ENCODE measurements at places on chromosomes 7 and 10.

DNA sequence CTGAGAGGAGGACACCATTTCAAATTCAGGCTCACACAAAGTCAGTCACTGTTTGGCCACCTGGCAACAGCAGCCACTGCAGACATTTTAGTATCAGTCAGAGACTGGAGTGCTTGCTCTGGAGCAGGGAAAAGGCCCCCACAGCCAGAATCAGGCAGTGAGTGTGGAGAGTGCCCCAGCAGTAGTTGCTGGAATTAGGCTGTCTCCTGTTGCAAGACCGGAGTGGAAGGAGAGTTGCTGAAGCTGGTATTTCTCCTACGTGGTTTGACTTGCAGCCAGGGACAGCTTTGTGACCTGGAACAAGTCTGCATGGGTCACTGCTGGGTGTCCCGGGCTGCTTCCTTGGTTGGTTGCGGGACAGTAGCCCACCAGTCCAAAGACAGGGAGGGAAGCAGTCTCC lies 78.4 kb upstream of the TMEM168 start:
- DNase-seq, result no peak

DNA sequence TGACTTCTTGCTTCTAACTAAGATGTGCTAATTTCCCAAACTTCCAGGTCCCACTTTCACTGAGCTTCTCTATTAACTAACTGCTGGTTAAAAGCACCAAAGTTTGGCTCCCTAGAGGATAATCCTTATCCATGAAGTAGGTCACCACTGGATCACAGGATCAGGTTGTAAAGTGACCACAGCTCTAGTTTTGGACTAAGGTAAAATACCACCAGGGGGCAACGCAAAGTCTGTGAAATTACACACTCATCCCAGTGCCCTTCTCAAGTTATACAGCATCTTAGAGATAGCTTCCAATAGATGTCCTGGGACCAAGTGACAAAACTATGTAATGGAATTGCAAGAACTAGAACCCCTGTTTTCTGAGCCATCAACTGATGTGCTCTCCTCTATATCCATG lies 116.4 kb upstream of the ASAH2 start:
- no peak for DNase-seq

- no peak for DNase-seq
Measured at GRCh38 chr10:110410329-110411046, 87.2 kb upstream of the DUSP5 start.

DNA sequence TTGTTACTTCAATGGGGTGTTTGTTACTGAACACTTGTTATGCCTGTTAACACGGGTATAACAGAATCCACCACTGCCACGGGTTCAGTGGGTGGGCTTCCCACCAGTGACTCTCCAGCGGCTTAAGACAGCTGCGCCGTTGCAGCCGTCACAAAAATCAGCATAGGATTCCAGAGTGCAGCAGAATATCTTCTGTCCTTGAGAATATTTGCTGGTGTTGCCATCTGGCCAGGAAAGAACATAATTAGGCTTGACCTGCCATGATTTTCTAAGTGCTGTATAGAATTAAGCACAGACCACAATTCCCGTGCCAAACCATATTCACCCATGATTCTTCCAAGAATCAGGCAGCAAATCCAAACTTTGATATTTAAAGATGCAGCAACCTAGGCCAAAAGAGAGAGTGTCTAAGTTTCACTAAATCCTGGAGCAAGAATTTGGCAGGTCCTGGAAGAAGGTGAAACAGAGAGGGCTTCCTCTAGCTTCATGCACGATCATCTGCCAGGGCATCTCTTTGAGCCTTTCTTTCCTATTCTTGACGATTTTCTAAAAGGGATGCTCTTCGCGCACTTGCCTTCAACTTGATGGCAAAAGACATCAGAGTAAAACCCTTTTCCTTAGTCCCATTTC lies 95.0 kb downstream of the FRMD4A start:
- DNase-seq, result no peak

DNA sequence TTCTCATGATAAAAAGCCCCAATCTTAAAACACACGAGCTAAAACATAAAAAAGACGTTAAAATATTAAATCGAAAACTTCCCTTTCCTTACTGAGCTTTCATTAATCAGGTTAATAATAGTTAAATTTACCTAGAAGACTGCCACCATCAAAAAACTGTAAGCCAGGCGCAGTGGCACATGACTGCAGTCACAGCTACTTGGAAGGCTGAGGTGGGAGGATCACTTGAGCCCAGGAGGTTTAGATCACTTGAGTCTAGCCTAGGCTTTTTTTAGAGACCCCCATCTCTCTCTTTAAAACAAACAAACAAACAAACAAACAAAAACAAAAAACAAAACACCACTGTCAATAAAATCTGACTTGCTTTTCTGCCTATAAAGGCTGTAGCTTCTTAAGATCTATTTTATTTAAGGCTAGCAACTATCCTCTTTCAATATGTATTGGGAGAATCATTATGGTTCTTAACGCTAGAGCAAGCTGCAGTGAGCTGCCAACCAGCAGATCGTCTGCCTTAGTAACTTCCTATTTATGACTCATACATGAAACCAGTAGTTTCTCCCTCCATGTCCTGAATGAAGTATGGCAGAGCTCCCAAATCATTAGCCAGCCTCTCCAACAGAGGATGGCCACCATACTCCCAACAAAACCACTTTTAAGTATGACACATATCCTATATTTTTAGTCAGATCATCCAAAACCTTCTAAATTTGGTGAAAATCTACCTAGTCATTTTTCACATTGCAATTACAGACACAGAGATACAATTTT lies 163.7 kb downstream of the SRPK2 start:
- DNase-seq, result no peak

DNA sequence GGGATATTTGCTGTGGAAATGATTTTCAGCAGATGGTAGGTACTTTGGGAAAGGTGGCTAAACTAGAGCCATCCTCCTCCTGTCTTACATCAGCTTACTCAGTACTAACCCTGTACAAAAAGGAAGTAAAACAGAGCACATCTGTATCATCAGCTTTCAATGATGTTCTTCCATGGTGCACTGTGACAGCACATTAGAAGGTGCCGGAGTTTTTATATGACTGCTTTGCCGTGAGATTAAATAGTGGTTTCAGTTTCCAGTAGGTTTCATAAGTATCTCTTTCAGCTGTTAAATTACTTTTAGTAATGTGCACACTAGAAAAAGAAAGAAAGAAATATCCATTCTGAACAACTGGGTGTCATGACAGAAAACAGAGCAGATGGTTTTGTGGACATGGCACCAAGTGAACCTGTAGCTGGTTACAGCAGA lies 86.5 kb downstream of the ARID5B start:
- DNase-seq, result no peak

DNA sequence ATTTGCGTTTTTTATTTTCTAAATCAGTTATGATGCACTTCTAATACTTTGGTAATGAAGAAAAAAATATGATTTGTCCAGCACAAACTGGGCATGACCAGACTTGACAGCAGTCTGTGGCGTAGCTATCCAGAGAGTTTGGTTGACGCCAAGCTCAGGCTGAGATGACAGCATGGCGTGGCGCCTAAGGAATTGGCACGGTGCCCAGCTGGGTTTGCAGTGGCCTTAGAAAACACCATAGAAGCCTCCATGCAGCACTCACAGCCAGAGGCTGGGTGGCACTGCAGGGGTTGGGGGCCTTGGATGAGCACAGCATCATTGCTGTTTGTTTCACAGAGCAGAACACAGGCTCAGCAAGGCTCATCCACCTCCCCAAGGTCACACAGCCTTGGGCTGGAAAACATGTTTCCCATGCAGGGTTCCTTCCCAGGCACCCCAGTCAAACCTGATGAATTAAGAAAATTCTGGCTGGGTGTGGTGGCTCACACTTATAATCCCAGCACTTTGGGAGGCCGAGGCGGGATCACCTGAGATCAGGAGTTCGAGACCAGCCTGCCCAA lies 88.9 kb downstream of the GTF2IRD1 start:
- DNase-seq, result no peak

GRCh38 chr7:10910447-10910846 lies 63.2 kb upstream of the PHF14 start:
- no peak for DNase-seq

DNA sequence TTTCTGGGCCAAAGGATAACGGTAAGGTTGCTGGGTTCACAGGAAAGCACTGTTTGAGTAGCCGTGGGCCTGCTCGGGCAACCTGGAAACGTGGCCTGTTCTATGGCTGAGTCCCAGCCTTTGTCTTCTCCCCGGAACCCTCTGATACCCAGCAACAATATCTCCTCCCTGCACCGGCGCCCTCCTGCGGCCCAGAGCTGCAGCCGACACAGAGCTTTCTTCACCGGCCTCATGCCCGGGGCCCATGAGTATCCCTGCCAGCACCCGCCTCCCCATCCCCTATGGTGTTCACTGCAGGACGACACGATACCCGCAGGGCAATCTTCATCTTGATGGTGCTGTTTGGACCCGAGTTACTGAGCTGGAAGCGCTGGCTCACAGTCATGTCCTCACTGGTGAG lies 38.6 kb upstream of the NCAPG2 start:
- no peak for DNase-seq

DNA sequence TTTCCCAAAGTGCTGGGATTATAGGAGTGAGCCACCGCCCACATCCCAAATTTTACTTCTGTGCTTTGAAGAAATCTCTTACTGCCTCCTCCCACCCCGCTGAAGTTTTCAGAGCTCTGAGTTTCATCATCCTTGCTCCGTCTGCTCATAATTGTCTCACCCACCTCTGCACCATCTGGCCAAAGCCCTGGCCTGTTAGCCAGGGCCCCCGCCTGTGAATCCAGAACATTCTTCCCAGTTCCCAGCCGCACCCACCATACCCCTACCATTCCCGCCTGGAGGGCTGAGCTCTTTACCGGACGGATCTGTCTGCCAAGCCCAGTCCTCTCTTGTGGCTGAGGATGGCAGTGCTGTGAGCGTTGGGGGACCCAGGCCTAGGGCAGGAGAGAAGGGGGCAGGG lies 14.5 kb downstream of the SSC4D start:
- DNase-seq, result no peak

DNA sequence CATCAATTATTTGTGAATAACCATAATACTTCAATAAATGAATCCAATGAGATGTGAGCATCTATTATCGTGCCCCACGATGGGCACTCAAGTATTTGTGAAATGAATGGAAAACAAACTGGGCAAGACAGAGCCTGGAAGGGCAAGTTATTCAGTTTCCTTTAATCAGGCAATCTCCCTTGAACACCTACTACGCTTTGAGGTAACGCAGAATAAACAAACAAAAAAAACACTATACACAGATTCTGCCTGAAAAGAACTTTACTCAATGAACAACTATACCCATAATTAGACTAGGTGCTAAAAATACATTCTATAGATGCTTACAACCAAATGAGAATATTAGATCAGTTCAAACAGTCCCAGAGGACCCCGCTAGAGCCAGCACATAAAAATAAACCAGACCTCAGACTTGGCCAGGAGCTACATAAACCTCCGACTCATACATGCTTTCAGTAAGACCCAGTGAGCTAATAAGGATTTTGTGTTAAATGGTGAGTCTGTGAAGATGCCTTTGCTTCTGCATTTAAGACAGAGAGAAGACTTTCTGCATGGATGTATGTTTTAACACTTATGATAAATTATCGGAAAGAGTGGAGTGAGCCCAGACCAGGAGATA lies 121.3 kb downstream of the MPP7 start:
- no peak for DNase-seq

DNA sequence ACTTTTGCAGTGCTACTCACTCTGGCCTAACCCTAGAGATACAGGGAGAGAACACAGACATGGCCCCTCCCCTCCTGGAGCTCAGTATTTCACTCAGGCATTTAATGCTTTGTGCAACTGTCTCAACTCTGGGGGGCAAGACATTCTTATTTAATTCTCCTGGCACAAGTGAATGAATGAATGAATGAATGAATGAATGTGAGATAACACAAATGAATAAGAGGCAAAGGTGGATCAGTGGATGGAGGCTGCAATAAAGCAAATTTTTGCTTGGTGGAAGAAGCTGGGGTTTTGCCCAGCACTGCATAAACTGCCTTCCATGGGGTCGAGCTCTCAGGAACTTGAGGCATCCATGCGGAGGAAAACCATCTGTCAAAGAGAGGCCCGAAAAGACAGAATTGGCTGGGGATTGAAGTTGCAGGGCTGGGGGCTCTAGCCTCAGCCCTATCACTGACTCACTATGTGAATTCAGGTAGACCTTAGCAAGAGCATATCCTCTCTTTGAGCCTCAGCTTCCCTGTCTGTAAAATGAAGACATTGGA lies 441.4 kb upstream of the ZMIZ1 start:
- no peak for DNase-seq

- DNase-seq, result no peak
Measured at GRCh38 chr10:29295813-29296212, 6.9 kb downstream of the LYZL1 start.

DNA sequence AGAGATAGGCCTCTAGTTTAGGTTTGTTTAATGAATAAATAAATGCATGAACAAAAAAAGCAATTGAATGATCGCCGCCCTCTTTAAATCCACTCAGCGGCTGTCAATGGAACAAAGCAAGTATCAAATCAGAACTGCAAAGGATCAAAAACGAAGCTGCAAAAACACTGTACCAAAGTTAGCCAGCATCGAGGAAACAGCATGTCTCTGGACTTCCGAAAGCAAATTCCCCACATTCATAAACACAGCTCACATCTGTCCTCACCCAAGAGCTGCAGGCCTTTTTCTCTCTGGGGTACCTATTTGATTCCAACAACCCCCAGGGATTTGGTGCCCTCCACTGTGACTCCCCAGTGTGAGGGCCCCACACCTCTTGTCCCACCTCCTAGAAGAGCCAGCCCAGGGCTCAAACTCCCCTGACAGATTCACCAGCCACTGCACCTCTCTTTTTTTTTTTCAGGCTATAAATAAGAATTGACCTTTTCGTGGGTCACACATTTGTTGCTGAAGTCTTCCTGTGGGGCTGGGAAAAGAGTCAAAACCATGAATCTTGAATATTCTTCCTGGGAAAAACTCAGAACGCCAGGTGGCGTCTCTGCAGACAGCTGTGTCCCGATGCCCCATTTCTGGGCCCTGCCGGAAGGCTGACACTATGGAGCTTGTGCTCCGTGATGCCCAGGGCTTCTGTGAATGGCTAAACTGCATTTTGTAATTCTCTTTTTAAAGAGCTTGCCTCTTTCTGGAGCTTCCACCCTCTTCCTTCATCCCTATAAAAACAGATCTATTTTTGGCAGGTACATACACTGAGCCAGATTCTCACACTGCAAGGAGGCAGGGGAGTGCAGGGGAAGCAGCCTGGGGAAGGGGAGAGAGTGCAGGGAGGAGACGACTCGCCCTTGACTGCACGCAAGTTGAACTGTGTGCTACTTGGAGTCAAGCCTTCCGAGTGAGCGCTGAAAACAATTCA lies 51.7 kb downstream of the HSPA12A start:
- no peak for DNase-seq

DNA sequence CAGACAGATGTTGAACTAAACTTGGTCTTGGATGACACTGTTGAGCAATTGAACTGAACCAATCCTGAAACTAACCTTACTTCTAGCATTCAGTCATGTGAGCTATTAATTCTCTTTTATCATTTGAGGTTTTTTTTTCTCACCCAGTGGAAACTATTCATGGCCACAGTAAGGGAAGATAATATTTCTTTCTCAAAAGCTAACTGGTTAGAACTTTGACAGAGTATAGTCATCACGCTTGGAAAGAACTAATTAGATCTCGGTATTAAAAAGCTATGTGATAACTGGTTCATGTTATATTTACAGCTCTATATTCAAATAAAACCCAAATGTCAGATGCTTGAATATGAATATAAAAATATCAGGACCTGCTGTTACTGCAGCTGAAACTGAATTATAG lies 89.5 kb downstream of the OTUD1 start:
- DNase-seq, result no peak

GRCh38 chr7:17212188-17212587 lies 86.3 kb upstream of the AHR start:
- no peak for DNase-seq
